ENCODE measurements at places on chromosomes 6 and 20.

DNA sequence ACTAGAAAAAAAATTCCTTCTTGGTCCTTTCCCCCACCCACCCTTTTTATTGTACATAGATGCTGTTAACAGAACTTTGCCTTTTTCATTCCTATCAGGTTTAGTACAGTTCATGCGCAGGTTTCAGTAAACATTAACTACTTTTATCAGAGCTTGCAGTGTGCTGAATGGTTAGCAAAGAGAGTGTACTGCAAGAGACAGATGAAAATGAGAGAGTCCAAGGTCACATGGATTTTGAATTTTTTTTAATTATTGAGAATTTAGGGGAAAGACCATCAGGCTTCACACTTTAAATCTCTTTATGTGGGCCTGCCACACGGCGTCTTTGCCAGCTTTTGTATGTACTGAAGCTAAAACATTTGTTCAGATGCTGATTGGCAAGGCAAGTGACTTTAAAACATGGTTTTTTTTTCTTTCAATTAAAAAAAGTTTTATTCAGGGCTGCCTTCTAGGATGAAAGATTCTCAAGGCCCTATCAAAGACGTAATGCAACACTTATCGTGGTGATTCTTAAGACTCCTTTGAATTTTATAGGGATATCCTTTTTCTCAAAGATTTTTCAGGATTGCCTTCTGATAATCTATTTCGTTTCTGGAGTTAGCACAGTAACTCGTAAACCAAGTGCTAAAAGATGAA, 32.2 kb downstream of the RREB1 start:
- no peak for DNase-seq

DNA sequence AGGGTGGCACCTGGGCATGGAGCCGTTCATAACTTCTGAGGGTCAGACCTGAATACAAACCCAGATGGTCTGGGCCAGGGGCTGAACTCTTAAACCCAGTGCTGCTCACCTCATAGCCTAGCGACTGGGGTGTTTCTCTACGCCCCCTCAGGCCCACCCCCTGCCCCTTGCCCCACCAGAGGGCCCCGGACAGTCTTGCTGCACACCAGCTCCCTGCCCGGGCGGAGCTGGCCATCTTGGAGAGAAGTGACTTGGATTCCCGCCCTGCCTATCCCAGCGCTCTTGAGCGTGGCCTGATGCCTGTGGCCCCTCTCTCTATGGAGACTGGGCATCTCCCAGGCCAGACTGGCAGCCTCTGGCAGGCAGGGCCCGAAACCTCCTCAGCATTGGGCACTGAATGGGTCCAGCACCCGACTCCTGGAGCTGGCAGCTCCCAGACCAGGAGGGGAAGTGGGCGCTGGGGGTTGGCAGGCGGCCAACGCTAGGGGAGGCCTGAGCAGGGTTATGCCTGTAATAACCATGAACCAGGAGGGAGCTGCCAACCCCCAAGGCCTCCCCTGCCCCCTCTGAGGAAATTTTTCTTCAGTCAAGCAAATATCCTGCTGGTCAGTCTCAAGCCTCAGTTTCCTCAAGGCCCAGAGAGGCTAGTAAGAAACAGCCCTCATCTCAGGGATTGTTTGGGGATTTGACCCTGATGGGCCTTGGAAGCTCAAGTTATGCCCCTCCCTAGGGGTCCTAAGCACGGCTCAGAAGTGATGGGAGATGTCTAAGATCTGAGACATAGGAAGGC, 169.5 kb downstream of the VEGFA start:
- peak; percentile 67 for DNase-seq

DNA sequence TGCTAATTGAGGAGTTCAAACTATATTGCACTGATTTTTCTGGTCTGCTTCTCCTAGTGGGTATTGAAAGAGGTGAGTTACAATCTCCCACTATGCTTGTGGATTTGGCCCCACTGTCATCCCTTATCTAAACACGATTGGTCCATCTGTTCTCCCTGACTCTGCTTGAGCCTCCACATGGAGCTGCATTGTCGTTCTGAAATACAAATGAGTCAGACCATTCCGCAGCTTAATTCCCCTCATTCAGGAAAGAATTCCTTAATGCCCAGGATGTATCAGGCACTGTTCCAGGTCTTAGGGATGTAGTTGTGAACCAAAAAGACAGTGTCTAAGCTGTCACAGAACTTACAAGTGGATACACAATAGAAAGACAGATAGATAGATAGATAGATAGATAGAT, 461.9 kb downstream of the QKI start:
- no peak for DNase-seq

GRCh38 chr6:167866642-167867041, 39.9 kb downstream of the AFDN start:
- DNase-seq: no peak

GRCh38 chr6:31210123-31210522, 39.6 kb upstream of the POU5F1 start:
- DNase-seq: no peak

- no peak for DNase-seq
Observed at GRCh38 chr6:157045831-157046454, 268.8 kb downstream of the ARID1B start.

DNA sequence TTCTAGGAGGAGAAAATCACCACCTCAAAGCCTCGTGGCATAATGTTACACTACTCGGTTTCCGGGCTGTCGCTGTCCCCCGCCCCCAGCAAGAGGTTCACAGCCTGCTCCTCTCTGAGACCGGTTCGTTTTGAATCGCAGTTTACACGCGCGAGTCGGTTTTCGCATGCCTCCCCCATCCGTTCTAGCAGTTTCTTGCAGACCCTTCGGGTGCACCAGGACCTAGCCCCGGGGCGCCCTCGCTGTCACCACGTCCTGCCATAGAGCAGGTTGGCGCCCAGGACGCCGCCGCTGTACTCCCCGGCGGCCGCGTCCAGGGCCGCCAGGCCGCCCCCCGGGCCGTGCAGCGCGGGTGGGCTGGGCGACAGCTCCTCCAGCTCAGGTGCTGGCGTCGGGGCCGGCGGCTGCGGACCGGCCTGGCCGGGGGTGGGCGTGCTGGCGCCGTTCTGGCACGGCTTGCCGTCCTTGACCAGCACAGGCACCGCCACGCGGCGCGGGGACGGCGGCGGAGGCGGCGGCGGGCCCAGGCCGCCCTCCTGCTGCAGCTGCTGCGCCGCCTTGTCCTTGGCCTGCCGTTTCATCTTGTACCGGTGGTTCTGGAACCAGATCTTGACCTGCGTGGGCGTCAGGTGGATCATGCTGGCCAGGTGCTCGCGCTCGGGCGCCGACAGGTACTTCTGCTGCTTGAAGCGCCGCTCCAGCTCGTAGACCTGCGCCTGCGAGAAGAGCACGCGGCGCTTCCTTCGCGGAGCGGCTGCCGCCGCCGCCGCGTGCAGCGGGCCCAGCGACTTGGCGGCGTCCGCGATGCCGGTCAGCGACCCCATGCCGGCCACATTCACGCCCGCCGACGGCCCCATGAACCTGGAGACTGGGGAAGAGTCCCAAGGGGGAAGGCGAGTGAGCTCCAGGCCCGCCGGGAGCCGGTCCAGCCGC, 1.4 kb downstream of the NKX2-4 start:
- DNase-seq: peak; percentile 15

DNA sequence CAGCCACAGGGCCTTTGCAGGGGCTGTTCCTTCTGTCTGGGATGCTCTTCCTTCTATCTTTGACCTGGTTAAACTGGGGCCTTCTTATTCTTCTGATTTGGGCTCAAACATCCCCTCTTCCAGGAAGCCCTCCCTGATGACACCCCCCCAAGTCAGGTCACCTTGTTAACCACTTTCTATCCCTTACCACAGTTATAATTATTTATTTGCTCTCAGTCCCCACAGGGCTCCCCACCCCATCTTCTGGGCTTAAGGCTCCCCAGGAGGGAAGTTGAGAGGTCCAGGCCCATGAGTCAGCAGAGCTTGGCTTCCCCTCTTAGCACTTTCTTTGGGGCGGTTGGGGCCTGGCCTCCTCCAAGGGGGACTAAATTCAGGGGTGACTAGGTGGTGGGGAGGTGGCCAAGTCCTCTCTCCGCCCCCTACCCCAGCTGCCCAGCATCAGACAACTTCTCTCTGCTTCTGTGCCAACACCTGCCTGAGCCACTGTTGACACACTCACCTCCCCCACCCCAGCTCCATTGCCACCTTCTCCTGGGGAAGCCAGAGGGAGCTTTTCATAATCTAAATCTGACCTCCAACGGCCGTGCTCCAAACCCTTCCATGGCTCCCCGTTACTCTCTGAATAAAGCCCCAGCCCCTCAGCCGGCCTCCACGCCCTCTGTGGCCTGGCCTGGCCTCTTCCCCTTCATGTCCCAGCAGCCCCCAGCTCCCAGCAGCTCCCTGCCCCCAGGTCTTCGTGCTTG, 70.0 kb downstream of the CEBPB start:
- DNase-seq: no peak

DNA sequence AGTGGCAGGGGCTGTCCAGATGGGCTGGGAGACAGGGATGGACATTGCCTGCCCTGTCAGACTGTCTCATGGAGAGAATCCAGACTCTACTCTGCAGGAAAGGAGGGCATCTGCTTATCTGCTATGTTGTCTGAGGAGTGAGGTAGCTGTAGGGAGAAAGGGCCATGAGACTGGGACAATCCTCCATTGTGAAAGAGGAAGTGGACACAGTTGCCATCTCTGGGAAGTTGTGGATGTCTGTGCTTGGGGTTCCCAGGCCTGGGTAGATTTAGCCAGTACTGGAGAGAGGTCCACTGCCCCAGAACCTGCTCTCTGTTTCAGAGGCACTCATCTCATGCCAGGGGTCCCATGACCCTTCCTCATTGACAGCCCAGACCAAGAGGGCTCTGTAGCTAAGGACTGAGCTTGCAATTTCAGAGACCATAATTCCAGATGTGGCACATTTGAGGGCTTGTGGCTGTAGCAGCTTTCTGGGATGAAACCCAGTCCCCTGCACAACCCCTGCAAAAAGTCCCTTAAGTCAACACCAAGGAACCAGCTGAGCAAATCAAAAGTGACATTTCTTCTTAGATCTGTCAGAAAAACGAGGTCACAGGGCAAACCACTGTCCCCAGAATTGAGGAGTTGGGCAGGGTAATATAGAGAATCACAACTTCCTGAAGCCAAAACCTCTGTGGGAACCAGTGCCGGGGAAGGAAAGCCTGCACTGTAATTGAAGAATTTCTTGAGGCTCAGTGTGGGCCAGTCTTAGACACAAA, 4.1 kb upstream of the SIRPG start:
- DNase-seq: no peak

- DNase-seq: no peak
Observed at GRCh38 chr6:72219536-72219935, 333.2 kb downstream of the RIMS1 start.

DNA sequence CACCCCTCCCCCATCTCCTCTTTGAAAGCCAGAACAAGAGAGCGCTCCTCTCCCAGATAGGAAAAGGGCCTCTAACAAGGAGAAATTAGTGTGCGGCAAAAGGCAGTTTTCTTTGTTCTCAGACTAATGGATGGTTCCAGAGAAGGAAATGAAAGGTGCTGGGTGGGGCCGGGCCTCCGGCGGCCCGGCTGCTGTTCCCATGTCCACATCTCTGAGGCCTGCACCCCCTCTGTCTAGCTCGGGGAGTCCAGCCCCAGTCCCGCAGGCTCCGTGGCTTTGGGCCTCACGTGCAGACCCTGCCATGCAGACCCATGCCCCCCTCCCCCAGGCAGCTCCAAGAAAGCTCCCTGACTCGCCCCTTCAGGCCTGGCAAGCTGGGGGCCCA, 35.8 kb upstream of the MRGBP start:
- no peak for DNase-seq

GRCh38 chr20:17943343-17943742, 25.3 kb downstream of the SNX5 start:
- no peak for DNase-seq
